ENCODE measurements at places on chromosomes 5 and 9. TPM values are rescaled to one million over a fixed set of nuclear protein-coding genes. Genes with fewer than 3 reads are reported as not detected.

- no peak overlapping the region for H3K4me3 ChIP-seq
- peaks cover 5% of the 10 kb centered on the region for H3K27me3 ChIP-seq
- H3K36me3 ChIP-seq = no peaks in the 10 kb centered on the region
- DNase-seq = no peak
- H3K27ac ChIP-seq = no peak overlapping the region
Observed at GRCh38 chr5:38598296-38598993, 42.0 kb upstream of the LIFR start.

GRCh38 chr5:56202483-56202882 lies 30.6 kb downstream of the ANKRD55 start:
- H3K27me3 ChIP-seq = no peaks in the 10 kb centered on the region
- no peaks in the 10 kb centered on the region for H3K36me3 ChIP-seq
- no peak overlapping the region for H3K27ac ChIP-seq
- DNase-seq = no peak
- no peak overlapping the region for H3K4me3 ChIP-seq

DNA sequence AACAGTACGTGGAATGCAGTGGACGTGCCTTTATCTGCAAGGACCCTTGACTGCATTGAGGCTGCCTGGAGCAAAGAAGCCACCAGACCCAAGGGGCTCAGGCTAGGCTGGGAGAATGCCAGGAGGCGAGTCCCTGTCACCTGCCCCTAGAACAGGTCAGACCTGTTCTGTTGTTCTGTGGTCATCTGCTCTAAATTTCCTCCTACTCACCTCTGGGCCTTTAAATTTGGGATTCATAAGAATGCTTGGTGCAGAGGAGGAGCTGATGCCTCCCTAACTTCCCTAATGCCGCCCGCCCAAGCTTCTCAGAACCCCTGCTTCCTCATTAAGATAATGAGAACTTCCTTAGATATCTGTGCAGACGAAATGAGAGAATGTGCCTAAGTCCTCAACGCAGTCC lies 32.0 kb downstream of the DAPK1 start:
- DNase-seq = no peak
- no peaks in the 10 kb centered on the region for H3K36me3 ChIP-seq
- no peak overlapping the region for H3K27ac ChIP-seq
- peaks cover 2% of the 10 kb centered on the region for H3K4me1 ChIP-seq
- no peak overlapping the region for H3K4me3 ChIP-seq
- no peaks in the 10 kb centered on the region for H3K27me3 ChIP-seq

DNA sequence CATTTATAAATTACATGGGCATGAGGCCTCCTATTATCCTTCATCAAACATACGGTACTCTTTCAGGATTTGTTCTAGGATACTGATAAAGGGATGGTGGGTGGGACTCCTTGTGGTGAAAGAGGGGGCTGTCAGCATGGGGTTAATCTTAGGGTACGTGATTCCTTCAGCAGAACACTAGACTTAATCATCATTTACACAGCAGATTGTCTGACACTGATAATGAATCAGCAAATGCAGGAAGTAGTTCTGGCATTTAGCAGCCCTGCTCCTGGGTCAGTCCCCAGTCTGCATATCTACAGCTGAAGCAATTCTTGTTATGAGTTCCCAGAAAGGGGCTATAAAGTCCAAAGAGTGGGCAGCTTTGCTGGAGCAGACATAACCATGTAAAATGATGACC lies 384.6 kb downstream of the SPOCK1 start:
- H3K27me3 ChIP-seq = peaks cover 8% of the 10 kb centered on the region
- H3K4me3 ChIP-seq = no peak overlapping the region
- no peak for DNase-seq
- H3K4me1 ChIP-seq = peaks cover 5% of the 10 kb centered on the region

- H3K4me3 ChIP-seq = no peak overlapping the region
- peaks cover 58% of the 10 kb centered on the region for H3K27me3 ChIP-seq
- DNase-seq = peak; percentile 27
- H3K36me3 ChIP-seq = no peaks in the 10 kb centered on the region
Observed at GRCh38 chr9:130665431-130666392, 1.3 kb downstream of the PRDM12 start.

DNA sequence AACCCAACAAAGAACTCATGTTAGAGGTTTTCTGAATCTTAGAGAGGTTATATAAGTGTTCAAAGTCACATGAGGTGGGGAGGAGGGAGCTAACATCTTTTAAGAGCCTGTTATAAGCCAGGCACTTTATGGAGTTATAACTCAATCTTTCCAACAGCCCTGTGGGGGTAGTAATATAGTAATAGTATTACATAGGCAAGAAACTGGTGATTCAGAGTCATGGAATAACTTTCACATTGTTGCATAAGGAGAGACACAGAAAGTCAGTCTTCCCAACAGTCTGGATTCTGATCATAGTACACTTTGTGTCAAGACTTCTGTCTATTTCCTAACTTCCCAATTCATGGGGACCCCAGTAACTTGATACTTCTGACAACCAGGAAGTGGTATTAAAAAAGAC lies 89.2 kb downstream of the ACER2 start:
- no peak for DNase-seq
- no peaks in the 10 kb centered on the region for H3K36me3 ChIP-seq
- H3K4me3 ChIP-seq = no peak overlapping the region
- no peak overlapping the region for H3K27ac ChIP-seq
- H3K27me3 ChIP-seq = peaks cover 10% of the 10 kb centered on the region

GRCh38 chr5:146447734-146448380 lies 724 bp downstream of the TCERG1 start:
- peak overlapping the region; percentile 97 for H3K4me3 ChIP-seq
- H3K4me1 ChIP-seq = peaks cover 41% of the 10 kb centered on the region
- H3K27ac ChIP-seq = peak overlapping the region; percentile 99
- DNase-seq = peak; percentile 58

- no peaks in the 10 kb centered on the region for H3K4me1 ChIP-seq
- no peaks in the 10 kb centered on the region for H3K27me3 ChIP-seq
- no peak overlapping the region for H3K27ac ChIP-seq
- H3K36me3 ChIP-seq = no peaks in the 10 kb centered on the region
Observed at GRCh38 chr5:84862132-84862531, 477.5 kb upstream of the EDIL3 start.

DNA sequence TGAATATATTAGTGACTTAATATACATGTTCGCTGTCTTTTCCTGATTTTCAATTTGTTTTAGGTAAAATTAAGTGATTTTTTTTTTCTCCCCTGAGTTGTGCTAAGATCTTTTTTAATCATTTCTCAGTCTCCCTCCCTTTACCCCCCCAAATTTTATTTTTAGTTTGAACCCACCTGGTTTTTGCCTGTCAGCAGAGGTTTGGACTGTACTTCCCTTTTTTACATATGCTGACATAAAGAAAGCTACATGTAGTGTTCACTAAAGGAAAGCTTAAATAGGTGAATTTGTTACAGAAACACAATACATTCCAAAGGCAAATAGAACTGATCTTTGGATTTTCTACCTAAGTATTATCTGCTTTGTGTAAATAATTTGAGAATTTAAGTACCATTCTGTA lies 82.2 kb downstream of the IPO11 start:
- no peaks in the 10 kb centered on the region for H3K27me3 ChIP-seq
- DNase-seq = no peak
- H3K4me3 ChIP-seq = no peak overlapping the region
- peaks cover 17% of the 10 kb centered on the region for H3K36me3 ChIP-seq
- H3K4me1 ChIP-seq = no peaks in the 10 kb centered on the region

DNA sequence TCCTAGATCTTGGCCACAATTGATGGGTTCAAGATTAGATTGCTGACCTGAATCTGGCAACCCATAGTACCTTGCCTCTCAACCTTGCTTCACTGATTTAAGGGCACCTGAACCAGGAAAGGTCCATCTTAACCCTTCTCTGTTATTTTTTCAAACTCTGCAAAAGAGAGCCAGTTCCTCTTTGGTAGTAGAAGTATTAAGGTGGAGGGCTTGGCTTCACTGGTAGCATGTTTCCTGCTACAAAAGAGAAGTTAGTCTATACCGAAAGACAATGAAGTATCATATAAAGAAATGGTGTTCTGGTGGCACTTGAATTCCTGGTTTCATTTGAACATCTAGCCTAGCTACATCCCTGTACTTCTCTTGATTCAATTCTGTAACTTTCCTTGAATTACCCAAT lies 8.5 kb downstream of the ALG2 start:
- H3K27me3 ChIP-seq = peaks cover 3% of the 10 kb centered on the region
- no peak for DNase-seq
- no peak overlapping the region for H3K27ac ChIP-seq
- peaks cover 29% of the 10 kb centered on the region for H3K36me3 ChIP-seq

DNA sequence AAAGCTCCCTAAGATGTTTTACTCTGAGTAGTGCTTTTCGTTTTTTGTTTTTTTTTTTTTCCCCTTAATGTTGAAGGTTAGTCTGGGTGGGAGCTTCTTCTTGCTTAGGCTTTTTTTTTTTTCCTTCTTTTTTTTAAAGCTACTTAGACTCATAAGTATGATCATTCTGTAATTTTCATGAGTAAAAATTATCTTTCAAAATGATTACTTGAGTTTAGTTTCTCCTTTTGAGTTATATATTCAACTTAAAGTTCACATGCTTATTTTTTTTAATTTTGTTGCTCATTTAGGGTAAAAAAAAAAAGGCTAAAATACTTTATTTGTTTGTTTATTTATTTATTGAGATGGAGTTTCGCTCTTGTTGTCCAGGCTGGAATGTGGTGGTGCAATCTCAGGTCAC lies 2.9 kb downstream of the RBM27 start:
- no peaks in the 10 kb centered on the region for H3K27me3 ChIP-seq
- peak overlapping the region; percentile 50 for H3K27ac ChIP-seq
- peaks cover 9% of the 10 kb centered on the region for H3K36me3 ChIP-seq
- DNase-seq = no peak
- no peak overlapping the region for H3K4me3 ChIP-seq
- H3K4me1 ChIP-seq = peaks cover 30% of the 10 kb centered on the region

- peaks cover 46% of the 10 kb centered on the region for H3K36me3 ChIP-seq
- peak overlapping the region; percentile 99 for H3K4me3 ChIP-seq
- peak overlapping the region; percentile 98 for H3K27ac ChIP-seq
Observed at GRCh38 chr5:40679148-40679912, 385 bp upstream of the PTGER4 start.

- no peak for DNase-seq
- H3K27me3 ChIP-seq = no peaks in the 10 kb centered on the region
- H3K27ac ChIP-seq = peak overlapping the region; percentile 84
- peaks cover 38% of the 10 kb centered on the region for H3K36me3 ChIP-seq
Observed at GRCh38 chr5:57243286-57244137, 69.7 kb downstream of the GPBP1 start.

DNA sequence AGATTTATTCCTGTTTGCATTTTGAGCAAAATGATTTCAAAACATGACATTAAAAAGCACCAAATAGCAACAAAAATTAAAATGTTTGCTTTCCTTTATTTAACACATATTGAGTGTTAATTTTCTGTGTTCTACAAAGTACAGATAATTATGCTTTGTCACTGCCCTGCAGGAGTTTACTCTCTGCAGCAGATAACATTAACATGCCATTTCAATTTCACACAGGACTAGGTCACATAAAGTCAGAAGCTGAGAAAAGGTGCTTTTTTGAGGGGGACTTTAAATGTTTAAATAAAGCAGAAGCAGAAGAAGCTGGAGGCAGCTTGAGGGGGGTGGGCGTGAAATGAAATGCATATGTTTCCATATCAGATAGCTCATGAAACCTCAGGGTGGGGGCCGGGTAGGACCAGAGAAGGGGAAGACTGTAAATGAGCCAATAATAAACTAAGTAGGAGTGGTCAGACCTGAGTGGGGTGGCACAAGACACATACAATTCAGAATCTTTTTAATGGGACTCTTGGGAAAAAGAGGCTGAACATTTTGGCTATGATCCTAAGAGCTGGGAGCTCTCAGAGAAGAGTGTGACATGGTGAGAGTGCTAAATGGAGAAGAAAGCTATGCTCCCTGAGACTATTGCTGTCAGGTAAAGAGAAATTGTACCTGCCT lies 387.5 kb downstream of the FAM170A start:
- no peak overlapping the region for H3K4me3 ChIP-seq
- no peaks in the 10 kb centered on the region for H3K36me3 ChIP-seq
- no peaks in the 10 kb centered on the region for H3K27me3 ChIP-seq
- DNase-seq = no peak

The SPATA31C1 gene
- not detected for total RNA-seq

The DND1 gene
- 3.2 TPM for total RNA-seq

The PCDHGA8 gene
- total RNA-seq = not detected

The MCIDAS gene
- total RNA-seq = 0.18 TPM

The PCDHB11 gene
- total RNA-seq = not detected

The RFESD gene
- 9.8 TPM for total RNA-seq

The CDK5RAP2 gene
- total RNA-seq = 67.6 TPM

The PCA3 gene
- total RNA-seq = not detected

The NR2F1-AS1 gene
- not detected for total RNA-seq

The PCSK1 gene
- total RNA-seq = not detected

The SGCD gene
- total RNA-seq = not detected

The KIAA0825 gene
- total RNA-seq = 0.54 TPM

The TMOD1 gene
- 0.60 TPM for total RNA-seq

All from activated CD8-positive, alpha-beta T cell treated with anti-CD3 and anti-CD28 coated beads for 36 hours (primary cell).